CD8-positive, alpha-beta T cell (primary cell): ENCODE measurements at places on chromosomes 13 and 19.

- DNase-seq, result peak; percentile 33
Measured at GRCh38 chr19:2428321-2428690, 920 bp upstream of the TIMM13 start.

GRCh38 chr13:18739310-18739709, 442.3 kb downstream of the TUBA3C start:
- DNase-seq, result no peak

GRCh38 chr19:16836115-16837034, 7.2 kb downstream of the SIN3B start:
- no peak for DNase-seq

- DNase-seq, result no peak
Measured at GRCh38 chr19:15216363-15216762, 15.6 kb upstream of the NOTCH3 start.

GRCh38 chr19:36418287-36419001, at the start of gene ZFP82:
TSS of gene ZFP82 (minus strand) at chr19:36418644. CDS start at chr19:36409789, 8,855 bp downstream.
- DNase-seq, result peak; percentile 71

GRCh38 chr13:51822106-51822815, 18.3 kb upstream of the DHRS12 start:
- peak; percentile 34 for DNase-seq
